ENCODE measurements at places on chromosomes 12 and 14.

GRCh38 chr12:67741270-67741669, 92.7 kb downstream of the DYRK2 start:
- DNase-seq: peak; percentile 70

GRCh38 chr12:94430304-94430703, 29.4 kb downstream of the CEP83 start:
- DNase-seq: no peak

GRCh38 chr12:7695237-7695560, 376 bp downstream of the GDF3 start:
- no peak for DNase-seq

DNA sequence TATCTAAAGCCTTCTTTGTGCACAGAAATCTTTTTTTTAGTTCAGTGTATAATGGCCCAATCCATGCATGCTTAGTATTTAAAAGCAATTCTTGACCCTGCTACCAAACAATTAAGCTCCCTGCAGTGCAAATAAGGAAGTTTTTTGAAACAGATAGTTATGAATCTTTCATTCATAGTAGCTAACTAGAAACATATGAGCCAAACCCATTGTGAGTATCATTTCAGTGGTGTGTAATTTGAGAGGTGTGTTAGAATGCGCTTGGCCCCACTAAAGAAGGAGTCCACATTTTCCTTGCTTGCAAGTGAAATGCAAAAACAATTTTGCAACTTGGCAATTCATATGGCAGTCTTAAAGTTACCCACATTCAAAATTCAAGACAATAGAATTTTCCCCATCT, 14.4 kb downstream of the EPS8 start:
- peak; percentile 83 for DNase-seq

DNA sequence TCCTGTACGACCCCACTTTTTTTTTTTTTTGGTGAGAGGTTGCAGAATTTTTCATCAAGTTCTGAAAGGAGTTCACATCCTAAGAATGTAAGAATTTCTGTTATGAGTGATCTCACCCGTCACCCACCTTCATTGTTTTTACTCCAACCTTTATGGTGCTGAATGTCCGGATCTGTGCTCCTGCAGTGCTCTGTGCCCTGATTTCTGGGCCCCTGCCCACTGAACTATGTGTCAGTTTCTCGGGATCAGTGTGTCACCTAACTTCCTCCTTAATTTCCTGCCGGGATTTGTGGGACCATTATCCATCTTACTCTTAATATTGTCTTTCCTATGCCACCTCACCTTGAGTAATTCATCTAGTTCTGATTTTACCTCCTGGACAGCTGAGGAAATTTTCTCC, 11.6 kb downstream of the RASSF8 start:
- no peak for DNase-seq

DNA sequence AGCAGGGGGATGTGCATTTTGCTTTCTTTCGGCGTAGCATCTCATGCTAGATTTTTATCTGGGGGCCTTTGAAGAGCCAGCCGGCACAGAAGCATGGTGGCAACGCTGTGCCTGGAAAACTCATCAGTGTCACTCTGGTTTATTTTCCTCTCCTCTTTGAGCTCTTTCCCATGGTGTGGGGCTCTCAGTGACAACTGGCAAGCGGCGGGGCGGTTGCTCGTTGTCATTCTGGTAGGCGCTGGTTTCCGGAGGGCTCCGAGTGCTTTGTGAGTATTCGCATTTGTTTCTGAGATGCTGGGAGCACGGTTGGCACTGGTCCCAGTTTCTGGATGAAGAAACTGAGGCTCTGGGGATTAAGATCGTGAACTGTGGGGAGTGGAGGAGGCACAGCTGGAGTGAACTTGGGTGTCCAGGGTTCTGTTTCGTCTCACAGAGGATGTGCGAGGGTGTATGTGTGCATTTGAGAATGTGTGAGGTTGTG, 23.3 kb downstream of the TPCN1 start:
- DNase-seq: no peak

DNA sequence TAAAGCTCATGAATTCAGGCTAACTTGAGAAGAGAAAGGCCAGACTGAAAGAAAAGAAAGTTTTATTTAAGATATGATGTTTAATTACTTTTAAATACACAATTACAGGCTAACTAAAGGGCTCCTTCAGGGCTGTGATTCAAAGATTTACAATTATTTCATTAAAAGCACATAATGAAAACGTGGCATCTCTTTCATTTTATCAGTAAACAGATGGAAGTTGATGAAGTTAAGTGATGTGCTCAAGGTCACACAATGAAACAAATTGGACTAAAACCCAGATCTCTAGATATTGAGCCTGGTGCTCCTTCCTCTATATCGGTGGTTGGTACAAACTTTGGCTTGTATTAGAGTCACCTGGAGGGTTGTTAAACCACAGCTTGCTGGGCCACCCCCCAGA, 13.5 kb upstream of the NFKBIA start:
- DNase-seq: no peak

GRCh38 chr14:69887740-69888657, 8.8 kb downstream of the SMOC1 start:
- no peak for DNase-seq

DNA sequence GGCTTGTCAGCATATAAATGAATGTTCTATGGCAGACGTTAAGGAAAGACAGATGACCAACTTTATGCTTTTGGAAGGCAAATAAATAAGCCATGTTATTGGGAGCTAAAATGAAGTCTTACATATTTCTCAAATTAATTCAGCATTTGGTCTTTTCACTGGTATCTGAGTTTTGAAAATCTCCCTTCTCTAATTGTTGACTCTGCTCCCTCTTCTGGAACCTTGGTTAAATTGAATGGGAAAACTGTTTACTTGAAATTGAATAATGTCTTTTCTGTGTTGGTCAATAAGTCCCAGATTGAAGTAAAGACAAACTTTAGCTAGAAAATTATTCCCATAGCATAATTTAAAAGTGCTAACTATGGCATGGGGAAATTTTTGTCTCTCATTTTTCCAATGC, 38.7 kb downstream of the LGR5 start:
- no peak for DNase-seq

GRCh38 chr14:99001241-99001640, 270.8 kb downstream of the BCL11B start:
- no peak for DNase-seq

DNA sequence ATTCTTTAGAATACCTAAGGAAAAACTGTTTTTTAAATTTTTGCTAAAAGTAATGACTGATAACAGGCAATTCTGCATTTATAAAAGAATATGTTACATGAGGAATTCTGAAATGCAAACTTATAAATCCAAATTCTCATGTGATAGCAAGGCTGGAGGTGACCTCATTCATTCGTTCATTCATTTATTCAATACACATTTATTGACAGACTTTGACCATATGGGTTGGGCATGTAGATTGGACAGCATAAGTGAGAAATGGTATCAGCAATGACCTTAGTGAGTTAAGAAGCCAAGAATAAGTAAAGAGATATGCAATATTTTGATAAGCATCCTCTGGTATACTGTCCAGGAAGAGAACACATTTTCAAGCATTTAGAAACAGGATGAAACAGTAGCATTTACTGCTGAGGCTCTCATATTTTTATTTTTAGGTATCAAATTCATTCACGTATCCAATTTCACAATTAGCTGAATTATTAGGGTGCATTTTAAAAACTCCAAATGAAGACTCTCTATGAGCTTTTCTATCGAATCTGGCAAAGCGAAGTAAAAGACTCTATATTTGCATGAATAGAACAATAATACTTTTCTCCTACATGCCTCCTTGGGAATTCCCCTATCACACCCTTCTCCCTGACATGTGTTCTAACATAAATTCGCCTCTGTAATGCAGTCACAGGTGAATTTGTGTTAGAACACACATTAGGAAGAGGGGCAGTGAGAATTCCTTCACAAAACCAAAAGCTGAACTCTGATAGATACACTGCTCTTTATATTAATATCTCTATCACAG, 49.9 kb downstream of the PEBP1 start:
- no peak for DNase-seq

DNA sequence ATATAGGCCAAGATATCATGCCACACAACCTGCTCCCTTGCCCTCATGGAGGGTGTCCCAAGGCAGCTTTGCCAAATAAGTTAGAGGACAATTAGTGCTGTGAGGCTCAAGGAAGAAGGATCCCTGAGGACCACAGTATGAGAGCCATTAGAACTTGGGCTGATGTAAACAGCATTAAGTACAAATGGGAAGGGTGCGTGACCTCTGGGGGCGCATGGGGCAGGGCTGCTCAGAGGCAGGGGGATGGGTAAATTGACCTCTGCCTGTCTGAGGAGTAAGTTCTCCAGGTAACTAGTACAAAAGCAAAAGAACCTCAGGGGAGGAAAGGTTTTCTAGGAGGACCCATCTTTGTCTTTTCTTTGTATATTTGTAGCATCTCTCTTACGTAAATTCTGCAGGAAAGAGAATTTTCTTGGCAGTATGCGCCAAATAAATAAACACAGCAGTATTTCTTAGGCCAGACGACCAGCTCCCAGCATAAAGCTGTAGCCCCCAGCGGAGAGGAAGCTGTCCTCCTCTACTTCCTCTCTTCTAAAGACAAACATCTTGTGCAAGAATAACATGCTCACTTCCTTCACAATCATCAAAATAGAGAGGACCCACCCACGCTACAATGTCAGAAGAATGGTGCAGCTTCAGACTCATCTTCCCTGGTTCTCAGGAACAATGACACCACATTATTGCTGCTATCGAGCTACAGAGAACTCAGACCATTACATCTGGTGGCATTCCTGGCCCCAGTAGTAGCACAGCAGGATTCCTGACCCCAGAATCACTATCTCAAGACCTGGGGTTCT, 16.4 kb upstream of the VWF start:
- DNase-seq: no peak

GRCh38 chr12:18165422-18165871, 75.5 kb upstream of the RERGL start:
- peak; percentile 35 for DNase-seq

DNA sequence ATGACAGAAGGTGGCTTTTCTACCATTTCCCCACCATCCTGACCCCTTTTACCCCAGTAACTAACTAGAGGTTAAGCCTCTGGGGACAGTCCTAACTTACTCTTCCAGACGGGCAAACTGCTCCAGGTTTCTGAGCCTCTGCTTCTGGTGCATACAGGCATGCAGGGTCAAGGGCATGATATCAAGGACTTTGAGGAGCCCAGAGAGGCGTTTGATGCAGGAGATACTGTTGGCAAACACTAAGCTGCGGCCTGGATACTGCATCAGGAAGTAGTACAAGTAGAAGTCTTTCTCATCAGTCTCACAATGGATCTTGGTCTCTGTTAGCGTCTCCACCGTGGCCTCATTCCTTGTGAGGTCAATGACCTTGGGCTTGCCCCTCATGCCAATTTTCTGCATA, 21.0 kb downstream of the DDX24 start:
- no peak for DNase-seq

DNA sequence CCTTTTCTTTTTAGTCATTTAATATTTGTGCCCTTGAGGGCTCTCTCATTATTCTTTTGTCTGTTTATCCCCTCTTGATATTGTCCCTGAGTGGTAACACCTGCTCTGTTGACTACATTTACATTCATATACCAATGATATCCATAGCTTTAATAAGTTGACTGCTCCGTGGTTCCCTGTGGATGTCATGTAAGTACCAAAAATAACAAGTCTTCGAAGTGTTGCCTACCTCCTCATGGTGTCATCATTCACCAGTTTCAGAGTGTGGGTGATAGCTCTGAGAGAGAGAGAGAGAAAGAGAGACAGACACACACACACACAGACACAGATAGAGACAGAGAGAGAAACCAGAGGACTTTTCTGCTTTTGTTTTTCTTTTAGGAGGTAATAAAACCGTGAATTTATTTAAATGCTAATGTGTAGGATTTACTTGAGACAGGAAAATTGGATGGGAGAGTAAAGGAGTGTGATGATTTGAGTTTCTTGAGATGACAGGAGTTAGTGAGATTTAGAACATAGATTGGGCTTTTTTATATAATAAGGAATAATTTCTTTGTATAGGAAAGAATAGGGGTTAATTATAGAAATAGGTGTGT, 52.2 kb downstream of the PAPOLA start:
- no peak for DNase-seq

DNA sequence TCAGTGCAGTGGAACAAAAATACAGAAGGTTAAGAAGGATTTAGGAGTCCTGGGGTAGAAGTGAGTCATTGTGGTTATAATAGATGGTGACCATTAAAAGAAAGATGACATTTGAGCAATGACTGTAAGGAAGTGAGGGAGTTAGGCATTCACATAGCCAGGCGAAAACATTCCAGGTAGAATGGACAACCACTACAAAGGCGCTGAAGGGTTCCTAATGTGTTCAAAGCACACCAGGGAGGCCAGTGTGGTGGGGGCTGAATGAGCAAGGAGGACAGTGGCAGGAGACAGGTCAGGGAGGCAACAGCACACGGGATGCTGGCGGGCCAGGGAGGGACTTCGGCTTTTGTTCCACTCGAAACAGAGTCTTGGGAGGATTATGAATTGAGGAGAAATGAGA, 129.9 kb downstream of the NPAS3 start:
- DNase-seq: no peak

DNA sequence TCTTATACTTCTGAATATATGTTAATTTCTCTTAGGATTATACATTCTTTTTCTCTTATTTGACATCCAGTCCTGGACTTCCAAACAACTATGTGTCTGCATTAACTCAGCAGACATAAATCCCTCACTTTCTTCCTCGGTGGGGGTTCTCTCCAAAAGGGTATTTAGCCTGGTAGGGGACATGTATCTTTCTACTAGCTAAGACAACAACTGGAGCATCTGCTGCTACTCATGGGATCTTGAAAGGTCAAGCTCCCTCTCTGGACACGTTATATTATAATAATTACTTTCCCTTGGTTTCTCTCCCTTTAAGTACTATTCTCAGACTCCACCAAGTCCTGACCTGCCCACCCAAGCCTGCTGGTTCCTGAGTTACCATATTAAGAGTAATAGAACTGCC, 983.7 kb upstream of the FLRT2 start:
- no peak for DNase-seq

- no peak for DNase-seq
Observed at GRCh38 chr14:60760209-60760608, 25.6 kb downstream of the MNAT1 start.

DNA sequence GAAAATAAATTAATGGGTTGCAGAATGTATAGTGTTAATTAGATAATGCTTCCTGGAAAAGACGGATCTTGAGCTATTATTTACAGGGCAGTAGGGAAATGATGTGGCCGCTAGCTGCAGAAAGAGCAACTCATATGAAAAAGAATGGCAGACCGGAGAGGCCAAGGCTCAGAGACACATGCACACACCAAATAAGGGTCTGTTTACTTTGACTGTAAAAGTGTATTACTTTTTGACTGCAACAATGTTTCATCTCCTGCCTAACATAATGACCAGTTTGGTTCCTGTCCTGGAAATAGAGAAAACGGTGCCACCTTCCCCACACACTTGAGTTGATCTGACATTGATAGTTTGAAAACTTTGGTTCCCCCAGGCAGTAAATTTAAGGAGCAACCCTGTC, 290.9 kb downstream of the CACNA1C start:
- DNase-seq: no peak

GRCh38 chr12:109433618-109434017, 43.5 kb downstream of the KCTD10 start:
- no peak for DNase-seq

Data from fibroblast of skin of right quadriceps (primary cell).